Calu3 (cell line): ENCODE measurements at places on chromosomes 5 and 9. TPM values are rescaled to one million over a fixed set of nuclear protein-coding genes. Genes with fewer than 3 reads are reported as not detected.
A peak's percentile ranks its signal among the peaks of the same experiment; 100 is the strongest.

LURAP1L gene
- total RNA-seq: 48.7 and 52.7 TPM in 2 replicates

GRCh38 chr9:6418764-6419163 is 5.8 kb downstream of the UHRF2 start:
- H3K36me3 ChIP-seq: peaks cover 9% of the 10 kb centered on the region
- no peaks in the 10 kb centered on the region for H3K27me3 ChIP-seq
- no peak overlapping the region for H3K4me3 ChIP-seq
- H3K4me1 ChIP-seq: peaks cover 9% of the 10 kb centered on the region
- no peak for DNase-seq

DNA sequence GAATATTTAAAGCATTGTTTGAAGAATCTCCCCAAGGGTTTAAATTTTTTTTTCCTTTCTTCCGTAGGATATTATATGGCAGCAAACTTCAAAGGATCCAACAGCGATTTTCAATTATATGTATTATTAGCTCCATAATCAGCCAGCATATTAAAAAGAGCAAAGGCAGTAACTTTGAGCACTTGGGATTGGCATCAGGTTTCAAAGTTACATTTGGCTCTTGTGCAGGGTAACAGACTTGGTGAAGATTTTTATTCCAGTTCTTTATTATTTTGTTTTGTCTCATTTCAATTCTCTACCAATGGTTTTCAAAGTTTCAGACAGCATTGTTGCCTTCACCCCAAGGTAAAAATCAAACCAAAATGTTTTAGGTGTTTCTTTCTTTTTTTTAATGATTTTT is 116.7 kb upstream of the ZNF366 start:
- H3K36me3 ChIP-seq: no peaks in the 10 kb centered on the region
- no peak for DNase-seq

DNA sequence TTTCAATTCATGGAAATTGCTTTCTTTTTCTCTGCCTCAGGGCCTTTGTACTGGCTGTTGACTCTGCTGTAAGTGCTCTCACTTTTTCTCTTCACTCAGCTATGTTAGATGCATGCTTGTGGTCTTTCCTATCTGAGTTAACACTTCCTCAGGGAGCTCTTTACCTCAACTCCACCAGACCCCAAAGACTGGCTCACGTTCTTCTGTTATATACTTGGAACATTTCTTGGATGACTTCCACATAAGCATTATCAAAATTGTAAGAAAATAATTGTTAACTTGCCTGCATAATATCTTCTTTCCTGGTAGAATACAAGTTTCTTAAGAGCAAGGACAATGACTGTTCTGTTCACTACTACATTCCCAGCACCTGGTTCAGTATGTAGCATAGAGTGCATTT is 455.9 kb downstream of the EBF1 start:
- H3K4me1 ChIP-seq: no peaks in the 10 kb centered on the region
- DNase-seq: no peak
- no peak overlapping the region for H3K27ac ChIP-seq
- H3K27me3 ChIP-seq: no peaks in the 10 kb centered on the region
- H3K36me3 ChIP-seq: no peaks in the 10 kb centered on the region

GRCh38 chr9:98146101-98146991 is 27.3 kb upstream of the TRIM14 start:
- H3K27ac ChIP-seq: peak overlapping the region; percentile 94
- no peaks in the 10 kb centered on the region for H3K27me3 ChIP-seq
- peak overlapping the region; percentile 34 for H3K4me3 ChIP-seq
- DNase-seq: peak; percentile 91
- H3K4me1 ChIP-seq: peaks cover 67% of the 10 kb centered on the region
- peaks cover 20% of the 10 kb centered on the region for H3K36me3 ChIP-seq

- no peak overlapping the region for H3K27ac ChIP-seq
- H3K4me3 ChIP-seq: no peak overlapping the region
- H3K4me1 ChIP-seq: peaks cover 8% of the 10 kb centered on the region
These were observed 262.4 kb upstream of the ACTBL2 start for GRCh38 chr5:57745029-57745428.

- DNase-seq: peak; percentile 11
- H3K27ac ChIP-seq: no peak overlapping the region
These were observed 23.4 kb downstream of the UBLCP1 start for GRCh38 chr5:159286420-159287035.
